ENCODE measurements at places on chromosomes 7 and 10.

DNA sequence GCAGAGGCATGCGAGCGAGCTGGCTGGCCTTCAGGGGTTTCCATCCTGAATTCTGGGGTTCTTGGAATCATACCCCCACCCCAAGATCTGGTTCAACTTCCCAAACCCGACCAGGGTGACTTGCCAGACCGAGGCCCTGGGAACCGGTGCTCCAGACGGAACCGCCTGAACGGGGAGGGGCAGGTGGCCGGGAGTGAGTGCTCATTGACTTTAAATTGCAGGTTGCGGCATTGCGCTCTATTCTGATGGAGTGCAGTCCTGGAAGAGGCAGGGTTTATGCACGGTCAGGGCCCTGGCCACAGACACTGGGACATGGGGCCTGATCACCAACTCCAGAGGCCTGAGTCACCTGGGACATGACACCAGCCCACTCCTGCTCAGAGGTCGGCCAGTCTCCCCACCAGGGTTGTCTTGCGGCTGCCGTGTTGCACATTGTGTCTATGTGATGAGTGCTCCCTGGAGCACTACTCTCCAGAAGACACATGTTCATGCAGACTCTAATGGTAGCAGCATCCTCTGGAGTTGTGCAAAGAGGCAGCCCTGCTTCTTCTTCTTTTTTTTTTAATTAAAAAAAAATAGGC, 5.8 kb upstream of the DDIT4 start:
- no peak for DNase-seq

- no peak for DNase-seq
Observed at GRCh38 chr10:33341637-33342036, 7.2 kb upstream of the NRP1 start.

DNA sequence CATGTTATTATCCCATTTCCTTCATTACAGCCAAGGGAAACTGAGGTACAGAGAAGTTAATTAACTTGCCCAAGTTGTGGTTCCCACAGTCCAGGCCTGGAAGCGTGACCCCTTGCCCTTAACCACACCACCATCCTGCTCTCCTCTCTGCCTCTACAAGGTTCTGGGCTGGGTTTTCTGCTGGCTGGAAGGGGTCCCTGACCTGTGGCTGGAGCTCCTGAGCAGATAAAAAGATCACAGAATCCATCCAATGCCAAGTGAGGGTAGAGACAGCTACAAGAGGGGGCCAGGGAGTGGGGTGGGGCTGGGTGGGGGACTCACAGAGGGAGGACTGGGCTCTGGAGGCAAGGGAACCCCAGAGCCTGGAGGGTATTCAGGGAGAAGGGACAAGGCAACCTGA, 9.7 kb downstream of the ASB10 start:
- DNase-seq, result no peak

DNA sequence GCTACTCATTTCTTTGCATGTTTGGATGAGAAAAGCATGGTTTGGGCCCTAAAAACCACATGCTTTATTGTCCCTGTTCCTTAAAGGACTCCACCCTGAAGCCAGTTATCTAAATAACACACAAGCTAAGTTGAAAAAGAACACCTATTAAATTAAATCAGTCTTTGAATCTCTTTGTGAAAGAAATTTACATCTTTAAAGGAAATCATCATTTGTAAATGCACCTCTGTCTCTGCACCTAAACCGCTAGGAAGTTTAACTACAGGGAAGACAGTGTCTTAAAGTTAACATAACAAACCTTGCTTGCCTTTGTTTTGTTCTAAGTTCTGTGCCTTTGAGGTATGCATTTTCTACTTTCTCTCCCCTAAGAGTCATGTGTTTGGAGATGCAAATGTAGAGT, 52.6 kb downstream of the HTR7 start:
- no peak for DNase-seq

GRCh38 chr10:64519831-64520230, 998.6 kb downstream of the REEP3 start:
- DNase-seq, result no peak

- no peak for DNase-seq
Observed at GRCh38 chr7:89265631-89266030, 470.1 kb upstream of the TEX47 start.

DNA sequence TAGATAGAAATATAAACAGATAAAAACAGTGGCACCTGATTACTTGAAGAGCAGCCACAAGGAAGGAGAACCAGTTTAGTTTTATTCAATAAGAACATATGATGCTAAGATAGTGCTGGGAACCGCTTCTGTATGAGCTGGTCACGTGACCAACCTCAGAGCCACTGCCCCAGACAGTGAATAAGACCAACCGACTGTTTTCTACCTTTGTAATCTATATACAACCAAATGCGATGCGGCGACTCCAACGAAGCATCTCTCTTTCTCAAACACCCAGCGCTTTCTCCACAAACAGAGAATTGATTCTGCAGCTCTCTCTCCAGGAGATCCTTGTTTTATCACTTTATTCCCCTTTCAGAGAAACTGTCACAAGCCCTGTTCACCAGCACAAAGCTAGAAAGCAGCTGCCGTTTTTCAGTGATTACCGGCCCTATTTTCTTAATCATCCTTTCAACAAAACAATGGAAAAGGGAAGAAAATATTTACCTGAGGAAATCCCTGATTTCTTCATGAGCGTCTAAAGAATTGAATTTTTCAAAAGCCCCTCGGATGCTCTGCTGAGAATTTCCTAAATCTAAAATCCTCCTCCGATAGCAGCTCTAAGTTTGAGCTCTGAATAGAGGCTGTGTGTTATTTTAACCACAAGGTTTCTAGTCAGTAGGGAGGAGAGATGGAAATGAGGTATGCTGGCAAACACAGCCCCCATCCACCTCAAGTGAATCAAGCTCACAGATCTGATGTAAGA, 55.7 kb upstream of the JCAD start:
- no peak for DNase-seq

- DNase-seq, result peak; percentile 93
Observed at GRCh38 chr10:100185364-100186252, at the start of gene ERLIN1. Gene ERLIN1 (minus strand): TSS chr10:100186029. CDS start chr10:100185626, 403 bp downstream.

DNA sequence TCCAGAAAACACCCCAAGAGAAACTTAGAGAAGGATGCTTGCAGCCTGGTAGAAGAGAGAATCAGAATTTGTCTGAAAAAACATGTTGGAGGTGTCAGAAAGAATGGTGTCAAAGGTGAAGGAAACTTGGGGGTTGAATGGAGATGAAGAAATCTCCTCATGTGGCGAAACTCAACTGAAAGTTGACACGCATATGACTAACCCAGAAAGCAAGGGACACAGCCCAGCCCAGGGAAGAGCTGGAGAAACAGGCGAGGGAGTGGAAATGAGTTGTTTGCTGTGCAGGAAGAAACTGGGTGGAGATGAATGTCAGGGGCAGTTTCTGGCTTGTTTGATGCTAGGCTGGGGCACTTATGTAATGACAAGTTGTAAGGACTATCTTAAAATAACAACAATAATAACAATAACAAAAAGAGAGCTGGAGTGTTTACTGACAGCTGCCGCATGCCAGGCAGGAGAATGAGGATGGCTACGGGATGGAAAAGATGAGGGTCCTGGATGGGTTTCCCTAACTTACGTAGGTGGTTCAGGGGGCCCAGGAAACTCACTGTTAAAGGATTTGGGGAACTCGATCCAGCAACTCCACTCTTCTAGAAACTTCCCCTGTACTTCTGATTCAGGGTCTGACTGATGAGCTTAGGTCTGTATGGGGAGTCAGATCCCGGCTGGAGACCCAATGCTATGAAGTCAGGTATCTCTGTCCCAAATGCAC, 57.4 kb downstream of the MAP3K8 start:
- no peak for DNase-seq

GRCh38 chr7:76292213-76292573, 10.3 kb upstream of the HSPB1 start:
- no peak for DNase-seq

- DNase-seq, result no peak
Observed at GRCh38 chr7:71626206-71626605, 494.3 kb downstream of the GALNT17 start.

- DNase-seq, result no peak
Observed at GRCh38 chr7:46100521-46100920, 179.4 kb upstream of the IGFBP3 start.

GRCh38 chr7:33108554-33109004, 625 bp downstream of the RP9 start:
- peak; percentile 59 for DNase-seq

GRCh38 chr10:94451883-94452519, 49.7 kb downstream of the TBC1D12 start:
- DNase-seq, result no peak

DNA sequence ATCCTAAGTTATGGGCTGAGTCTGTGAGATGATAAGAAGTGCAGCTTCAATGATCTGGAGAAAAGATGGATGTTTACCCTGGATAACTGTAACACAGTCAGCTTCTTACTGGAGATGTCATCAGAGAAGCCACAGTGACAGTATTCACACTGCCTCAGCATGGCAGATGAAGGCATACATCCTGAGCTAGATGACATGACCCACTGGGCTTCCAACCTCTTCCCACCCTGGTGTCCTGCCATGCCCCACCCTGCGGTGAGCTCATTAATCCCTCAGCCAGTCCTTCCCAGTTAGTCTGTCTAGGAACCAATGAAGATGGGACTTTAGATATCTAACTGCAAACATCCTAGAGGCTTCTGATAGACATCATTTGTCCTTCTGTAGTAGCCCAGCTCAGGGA, 213.8 kb downstream of the TAX1BP1 start:
- DNase-seq, result no peak

- DNase-seq, result no peak
Observed at GRCh38 chr10:69517271-69517848, 55.9 kb downstream of the NEUROG3 start.

- DNase-seq, result no peak
Observed at GRCh38 chr7:17020250-17020649, 138.5 kb upstream of the AGR3 start.

DNA sequence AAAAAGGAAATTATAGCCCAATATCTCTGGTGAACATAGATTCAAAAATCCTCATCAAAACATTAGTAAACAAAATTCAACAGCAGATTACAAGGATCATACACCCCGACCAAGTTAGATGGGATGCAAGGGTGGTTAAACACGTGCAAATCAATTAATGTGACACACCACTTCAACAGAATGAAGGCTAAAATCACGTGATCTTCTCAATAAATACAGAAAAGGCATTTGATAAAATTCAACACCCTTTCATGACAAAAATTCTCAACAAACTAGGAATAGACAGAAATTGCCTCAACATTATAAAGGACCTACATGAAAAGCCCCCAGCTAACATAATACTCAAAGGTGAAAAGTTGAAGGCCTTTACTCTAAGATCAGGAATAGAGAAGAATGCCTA, 590.8 kb upstream of the FZD8 start:
- DNase-seq, result no peak

- no peak for DNase-seq
Observed at GRCh38 chr7:70056363-70056762, 458.1 kb downstream of the AUTS2 start.

DNA sequence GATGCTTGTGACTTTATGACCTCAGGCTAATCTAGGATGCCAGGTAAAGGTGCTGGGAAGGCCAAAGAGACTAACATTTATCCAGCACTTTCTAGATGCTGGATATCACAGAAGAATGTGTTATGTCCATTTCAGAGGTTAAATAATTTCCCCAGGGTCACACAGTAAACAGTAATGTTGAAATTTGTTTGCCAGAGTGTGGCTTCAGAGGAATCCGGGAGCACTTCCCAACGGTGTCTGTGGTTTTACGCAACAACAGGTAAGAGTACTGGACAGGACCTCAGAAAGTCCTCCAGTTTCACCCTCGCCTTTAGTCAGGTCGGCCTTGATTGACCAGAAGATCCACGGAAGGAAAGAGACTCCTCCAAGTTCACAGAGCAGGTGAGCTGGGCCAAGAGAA, 1.7 kb downstream of the SHTN1 start:
- no peak for DNase-seq

DNA sequence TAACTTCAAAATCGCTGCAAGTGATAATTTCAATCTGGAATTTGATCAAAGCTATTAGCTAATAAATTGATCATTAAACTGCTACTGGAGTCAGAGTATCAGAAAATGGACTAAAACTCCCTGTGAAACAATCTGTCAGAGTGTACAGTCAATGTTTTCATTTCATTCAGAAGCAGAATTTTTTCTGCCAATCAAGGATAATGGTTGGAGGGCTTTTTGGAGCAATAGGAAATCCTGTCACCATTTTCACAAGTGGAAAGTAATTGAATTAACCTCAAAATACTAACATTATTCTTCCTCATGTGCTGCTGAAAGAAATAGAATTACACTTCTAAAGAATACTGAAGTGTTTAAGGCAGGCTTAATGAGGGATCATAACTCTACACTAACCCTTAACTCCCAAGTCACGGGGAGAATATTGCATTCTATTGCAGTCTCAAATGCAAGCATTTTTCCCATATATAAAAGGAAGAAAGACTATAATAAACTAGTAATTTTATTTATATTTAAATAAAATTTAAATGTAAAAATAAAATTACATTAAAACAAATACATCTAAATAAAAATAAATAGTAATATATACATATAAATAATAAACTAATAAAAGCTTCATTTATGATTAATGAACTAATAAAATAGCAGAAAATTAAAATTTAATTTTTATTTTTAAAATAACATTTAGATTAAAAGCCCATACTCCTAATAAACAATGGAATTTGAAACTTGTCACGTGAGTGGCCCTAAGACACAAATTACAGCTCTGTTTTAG, 67.1 kb downstream of the SEMA3E start:
- DNase-seq, result no peak

DNA sequence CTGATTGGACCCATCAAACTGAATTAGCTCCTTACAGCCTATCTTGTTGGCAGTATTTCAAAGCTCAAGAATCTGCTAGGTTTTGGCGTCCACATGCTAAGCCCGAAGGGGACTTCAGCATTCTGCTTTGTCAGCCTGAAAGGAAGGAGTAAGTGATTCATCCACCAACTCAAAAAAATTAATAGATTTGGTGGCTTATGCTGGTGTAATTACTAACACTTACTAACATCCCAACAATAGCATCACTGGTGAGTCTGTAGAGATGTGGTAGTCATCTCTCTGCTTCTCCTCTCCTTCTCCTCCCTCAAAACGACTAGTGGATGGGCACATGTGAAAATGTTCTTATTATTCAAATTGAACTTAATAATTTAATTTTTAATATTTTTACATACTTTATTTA, 53.8 kb upstream of the EGR2 start:
- no peak for DNase-seq

DNA sequence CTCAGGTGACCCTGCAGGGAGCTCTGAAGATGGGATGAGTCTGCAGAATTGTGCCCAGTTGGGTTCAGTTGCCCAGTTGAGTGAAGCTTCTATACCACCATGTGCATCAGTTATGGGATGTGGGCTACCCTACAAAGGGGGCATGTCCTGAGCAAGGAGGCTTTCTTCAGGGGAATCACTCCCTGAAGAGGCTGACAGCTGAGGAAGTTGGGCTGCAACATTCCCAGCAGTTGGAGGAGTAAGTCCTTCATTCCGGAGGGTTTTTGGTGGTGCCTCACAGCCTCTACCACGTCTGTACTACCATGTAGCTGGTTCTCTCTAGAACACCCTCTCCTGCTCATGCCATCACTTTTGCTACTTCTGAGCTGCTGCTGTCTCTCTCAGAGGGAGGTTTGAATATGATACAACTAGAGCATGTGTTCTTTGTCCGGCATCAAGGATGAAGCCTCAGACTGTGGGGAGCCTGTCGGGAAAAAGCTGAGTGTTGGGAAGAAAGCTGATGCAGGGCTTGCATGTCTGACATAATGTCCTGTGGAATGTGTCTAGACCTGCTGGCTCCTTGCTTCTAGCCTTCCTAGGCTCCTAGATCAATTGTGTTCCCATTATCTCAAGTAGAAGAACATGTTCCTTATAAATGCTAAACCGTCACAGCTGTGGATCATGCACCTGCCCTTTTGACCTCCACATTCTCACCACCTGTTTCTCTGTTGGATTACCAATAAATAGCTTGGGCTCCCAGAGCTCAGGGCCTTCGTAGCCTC, 355.8 kb downstream of the CCSER2 start:
- DNase-seq, result no peak

Measured in HT-29 (cell line).